Ovary (tissue), 10 donors: ENCODE measurements at places on chromosomes 1 and 21. TPM values are rescaled to one million over a fixed set of nuclear protein-coding genes. Genes with fewer than 3 reads are reported as not detected.

The TMEM240 gene
- 12.9 TPM for total RNA-seq

The NUDT4B gene
- total RNA-seq = 54.6 TPM

The RHD gene
- total RNA-seq = not detected

- no peaks in the 10 kb centered on the region for H3K4me1 ChIP-seq
- no peaks in the 10 kb centered on the region for H3K27me3 ChIP-seq
- no peak overlapping the region for H3K27ac ChIP-seq
- DNase-seq = no peak
- no peaks in the 10 kb centered on the region for H3K36me3 ChIP-seq
Measured at GRCh38 chr1:179545321-179545720, 30.4 kb downstream of the NPHS2 start.

GRCh38 chr1:95850763-95851162 lies 616.8 kb downstream of the RWDD3 start:
- H3K36me3 ChIP-seq = no peaks in the 10 kb centered on the region
- H3K27ac ChIP-seq = no peak overlapping the region
- H3K27me3 ChIP-seq = no peaks in the 10 kb centered on the region
- H3K4me1 ChIP-seq = no peaks in the 10 kb centered on the region
- no peak overlapping the region for H3K4me3 ChIP-seq

DNA sequence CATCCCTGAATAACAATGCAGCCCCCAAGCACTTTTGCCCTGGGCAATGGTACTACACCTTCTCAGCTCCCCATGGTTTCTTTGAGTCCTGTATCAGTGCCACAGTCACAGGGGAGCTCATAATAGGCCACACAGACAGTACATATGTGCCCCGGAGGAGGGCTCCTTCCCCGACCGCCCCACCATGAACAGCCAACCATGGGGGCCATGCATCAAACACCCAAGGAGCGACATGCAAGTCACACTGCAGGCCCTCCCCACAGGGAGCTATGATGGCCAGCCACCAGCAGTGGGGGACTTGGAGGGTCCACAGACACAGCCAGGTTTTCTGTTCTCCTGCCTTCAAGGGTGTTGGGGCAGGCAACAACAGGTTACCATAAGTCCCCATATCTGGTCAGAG lies 13.1 kb upstream of the CLCA2 start:
- H3K36me3 ChIP-seq = no peaks in the 10 kb centered on the region
- no peaks in the 10 kb centered on the region for H3K27me3 ChIP-seq
- H3K4me1 ChIP-seq = no peaks in the 10 kb centered on the region
- H3K27ac ChIP-seq = no peak overlapping the region
- DNase-seq = no peak

DNA sequence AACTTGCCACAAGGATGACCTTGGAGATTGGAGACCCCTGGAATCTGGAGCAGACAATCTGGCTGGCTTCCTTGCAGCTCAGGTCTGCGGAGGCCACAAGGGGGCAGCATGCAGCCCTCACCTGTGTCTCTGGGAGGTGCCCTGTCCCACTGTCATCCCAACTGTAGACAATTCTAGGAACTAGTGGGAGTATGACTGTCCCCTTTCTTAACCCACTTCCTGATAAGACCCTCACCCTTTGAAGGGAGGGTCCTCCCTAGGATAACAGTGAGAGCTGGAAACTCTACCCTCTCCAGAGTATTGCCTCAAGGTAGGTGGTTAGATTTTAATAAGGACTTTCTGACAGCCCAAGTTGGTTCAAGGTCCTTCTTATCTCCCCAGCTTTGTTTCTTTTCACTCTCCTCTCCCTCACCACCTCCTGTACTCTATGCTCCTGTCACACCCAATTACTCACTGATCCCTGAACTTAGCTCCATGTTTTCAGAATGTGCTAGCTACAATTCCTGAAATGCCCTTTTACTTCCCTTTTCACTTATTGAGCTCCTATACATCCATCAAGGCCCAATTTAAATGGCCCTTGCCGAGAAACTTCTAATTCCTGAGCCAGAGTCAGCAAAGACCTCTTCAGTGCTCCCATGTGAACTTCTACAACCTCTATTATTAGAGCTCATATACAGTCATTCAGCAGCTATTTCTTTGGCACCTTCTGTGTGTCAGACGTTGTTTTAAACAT lies 9.2 kb upstream of the KCNQ4 start:
- H3K27me3 ChIP-seq = no peaks in the 10 kb centered on the region
- H3K4me3 ChIP-seq = no peak overlapping the region
- H3K4me1 ChIP-seq = no peaks in the 10 kb centered on the region

DNA sequence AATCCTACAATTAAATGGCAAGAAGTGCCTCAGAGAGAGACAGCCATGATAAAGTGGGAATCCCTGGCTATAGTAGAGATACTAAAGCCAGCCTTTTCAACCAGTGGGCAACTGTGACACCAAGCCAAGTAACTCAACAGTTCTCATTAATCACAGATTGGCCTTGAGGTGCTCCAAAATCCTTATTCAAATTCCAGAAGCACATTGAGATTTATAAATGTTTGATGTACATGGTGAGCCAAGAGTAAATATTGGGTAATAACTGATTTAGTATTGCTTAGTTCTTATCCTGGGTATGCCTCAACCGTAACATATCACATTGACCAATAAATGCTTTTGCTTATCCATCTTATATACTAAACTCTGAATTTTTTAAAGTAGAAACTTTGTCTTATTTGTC lies 17.1 kb downstream of the HAO2 start:
- H3K27ac ChIP-seq = no peak overlapping the region
- no peak overlapping the region for H3K4me3 ChIP-seq
- H3K27me3 ChIP-seq = no peaks in the 10 kb centered on the region
- H3K36me3 ChIP-seq = no peaks in the 10 kb centered on the region
- no peak for DNase-seq

GRCh38 chr1:230891413-230891812 lies 23.1 kb upstream of the C1orf198 start:
- H3K27ac ChIP-seq = no peak overlapping the region
- no peaks in the 10 kb centered on the region for H3K36me3 ChIP-seq
- DNase-seq = no peak
- no peak overlapping the region for H3K4me3 ChIP-seq

DNA sequence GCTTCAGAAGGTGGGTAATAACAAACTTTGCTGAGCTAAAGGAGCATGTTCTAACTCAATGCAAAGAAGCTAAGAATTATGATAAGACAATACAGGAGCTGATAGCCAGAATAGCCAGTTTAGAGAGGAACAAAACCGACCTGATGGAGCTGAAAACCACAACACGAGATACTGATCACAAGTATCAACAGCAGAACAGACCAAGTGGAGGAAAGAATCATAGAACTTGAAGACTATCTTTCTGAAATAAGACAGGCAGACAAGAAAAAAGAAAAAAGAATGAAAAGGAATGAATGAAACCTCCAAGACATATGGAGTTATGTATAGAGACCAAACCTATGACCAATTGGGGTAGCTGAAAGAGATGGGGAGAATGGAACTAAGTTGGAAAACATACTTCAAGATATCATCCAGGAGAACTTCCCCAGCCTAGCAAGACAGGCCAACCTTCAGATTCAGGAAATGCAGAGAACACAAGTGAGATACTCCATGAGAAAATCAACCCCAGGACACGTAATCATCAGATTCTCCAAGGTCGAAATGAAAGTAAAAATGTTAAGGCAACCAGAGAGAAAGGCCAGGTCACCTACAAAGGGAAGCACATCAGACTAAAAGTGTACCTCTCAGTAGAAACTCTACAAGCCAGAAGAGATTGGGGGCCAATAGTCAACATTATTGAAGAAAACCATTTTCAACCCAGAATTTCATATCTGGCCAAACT lies 20.5 kb downstream of the CD84 start:
- H3K4me3 ChIP-seq = no peak overlapping the region
- H3K36me3 ChIP-seq = no peaks in the 10 kb centered on the region
- DNase-seq = no peak
- no peak overlapping the region for H3K27ac ChIP-seq

DNA sequence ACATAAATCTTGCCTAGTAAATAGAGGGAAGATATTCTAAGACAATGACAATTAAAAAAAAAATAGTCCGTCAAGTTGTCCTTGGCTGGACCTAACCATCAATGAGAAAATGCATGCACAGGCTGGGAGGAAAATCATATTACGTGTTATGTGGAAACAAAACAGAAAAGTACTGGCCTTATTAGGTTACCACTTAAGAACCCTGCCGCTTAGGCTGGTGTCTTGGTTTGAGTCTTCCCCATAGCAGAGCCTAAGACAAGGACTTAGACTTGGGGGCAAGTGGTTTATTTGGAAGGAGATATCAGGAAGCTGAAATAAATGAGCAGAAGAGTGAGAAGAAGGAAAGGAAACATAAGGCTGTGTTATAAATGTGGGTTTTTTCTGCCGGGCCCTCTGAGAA lies 186.4 kb downstream of the MRPL39 start:
- H3K4me1 ChIP-seq = no peaks in the 10 kb centered on the region
- no peak for DNase-seq
- no peaks in the 10 kb centered on the region for H3K36me3 ChIP-seq
- no peak overlapping the region for H3K27ac ChIP-seq
- H3K27me3 ChIP-seq = no peaks in the 10 kb centered on the region
- H3K4me3 ChIP-seq = no peak overlapping the region

DNA sequence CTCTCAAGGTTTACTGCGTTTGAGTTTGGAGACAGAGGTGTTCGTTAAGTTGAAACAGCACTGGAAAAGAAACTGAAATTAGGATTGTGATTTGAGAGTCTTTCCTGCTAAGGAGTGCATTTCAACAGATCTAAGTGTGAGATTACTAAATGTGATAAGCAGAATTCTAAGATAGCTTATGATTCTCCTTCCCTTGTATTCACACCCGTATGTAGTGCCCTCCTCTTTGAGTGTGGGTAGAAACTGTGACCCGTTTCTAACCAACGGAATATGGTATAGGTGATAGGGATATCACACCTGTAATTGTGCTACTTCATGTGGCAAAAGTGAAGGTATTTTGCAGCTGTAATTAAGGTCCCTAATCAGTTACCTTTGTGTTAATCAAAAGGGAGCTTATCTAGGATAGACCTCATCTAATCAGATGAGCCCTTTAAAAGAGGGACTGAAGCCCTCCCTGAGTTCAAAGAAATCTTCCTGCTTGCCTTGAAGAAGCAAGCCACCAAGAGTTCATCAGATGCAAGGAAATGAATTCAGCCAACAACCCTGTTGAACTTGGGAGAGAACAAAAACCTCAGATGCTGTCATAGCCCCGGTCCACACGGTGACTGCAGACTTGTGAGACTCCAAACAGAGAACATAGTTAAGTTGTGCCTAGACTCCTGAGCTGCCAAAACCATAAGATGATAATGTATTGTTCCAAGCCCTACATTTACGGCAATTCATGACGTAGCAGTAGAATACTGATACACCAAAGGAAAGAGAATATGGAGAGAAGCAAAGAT lies 12.6 kb upstream of the IL12RB2 start:
- DNase-seq = no peak
- no peaks in the 10 kb centered on the region for H3K4me1 ChIP-seq
- H3K36me3 ChIP-seq = no peaks in the 10 kb centered on the region
